ENCODE measurements at places on chromosomes 12 and 14.

- no peak for DNase-seq
Measured at GRCh38 chr14:72126561-72126960, 194.3 kb downstream of the RGS6 start.

GRCh38 chr14:75141062-75141461 is 14.2 kb upstream of the NEK9 start:
- DNase-seq, result no peak

DNA sequence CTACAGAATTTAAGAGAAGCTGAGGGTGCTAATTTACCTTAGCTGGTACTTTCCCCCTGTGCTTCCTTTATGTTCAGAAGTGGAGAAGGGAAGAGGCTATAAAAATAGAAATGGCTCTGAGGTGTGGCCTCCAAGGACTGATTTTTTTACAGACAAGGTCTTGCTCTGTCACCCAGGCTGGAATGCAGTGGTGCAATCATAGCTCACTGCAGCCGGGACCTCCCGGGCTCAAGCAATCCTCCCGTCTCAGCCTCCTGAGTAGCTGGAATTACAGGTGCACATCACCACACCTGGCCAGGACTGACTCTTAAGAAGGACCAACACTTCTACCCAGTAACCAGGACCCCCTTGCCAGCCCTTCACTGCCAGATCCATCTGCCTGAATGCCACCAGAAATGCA is 23.9 kb upstream of the NAP1L1 start:
- no peak for DNase-seq

- peak; percentile 22 for DNase-seq
Measured at GRCh38 chr12:111596985-111597830, 1.9 kb downstream of the ATXN2 start.

All from activated naive CD4-positive, alpha-beta T cell treated with anti-CD3 and anti-CD28 coated beads, Interleukin-2, amount 50 U/mL, for 16 hours (primary cell).